ENCODE measurements at places on chromosomes 2 and 18.

DNA sequence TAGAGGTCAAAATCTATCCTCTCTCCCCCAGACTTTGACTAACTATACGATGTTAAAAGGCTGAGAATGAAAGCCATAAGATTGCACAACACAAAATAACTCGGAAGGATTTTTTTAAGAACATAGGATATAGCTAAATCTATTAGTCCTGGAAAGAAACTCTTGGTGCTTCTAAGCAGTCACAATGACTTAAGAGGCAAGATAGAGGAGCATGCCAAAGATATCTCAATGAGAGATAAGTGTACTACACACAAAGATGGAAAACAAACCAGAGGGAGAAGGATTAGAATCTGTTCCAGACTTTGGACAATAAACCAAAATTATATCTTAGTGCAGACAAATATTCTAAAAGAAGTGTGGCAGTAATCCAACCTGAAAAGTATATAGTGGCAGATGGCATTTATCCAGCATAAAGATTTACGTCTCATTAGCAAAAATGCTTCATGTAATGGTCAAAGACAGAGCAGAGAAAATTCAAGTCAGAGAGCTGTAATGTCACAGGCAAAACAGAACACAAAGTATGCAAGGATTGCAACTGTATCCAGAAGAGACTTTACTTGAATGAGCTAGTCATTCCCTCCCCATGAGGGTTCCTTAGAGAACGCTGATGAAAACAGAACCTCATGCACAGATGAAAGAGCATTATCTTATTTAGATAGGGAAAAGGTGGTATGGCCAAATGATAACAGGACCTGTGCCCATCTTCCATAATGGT is 28.8 kb upstream of the EVA1A start:
- no peak for DNase-seq

GRCh38 chr18:9546468-9546867 is 67.9 kb downstream of the PPP4R1 start:
- DNase-seq, result no peak

DNA sequence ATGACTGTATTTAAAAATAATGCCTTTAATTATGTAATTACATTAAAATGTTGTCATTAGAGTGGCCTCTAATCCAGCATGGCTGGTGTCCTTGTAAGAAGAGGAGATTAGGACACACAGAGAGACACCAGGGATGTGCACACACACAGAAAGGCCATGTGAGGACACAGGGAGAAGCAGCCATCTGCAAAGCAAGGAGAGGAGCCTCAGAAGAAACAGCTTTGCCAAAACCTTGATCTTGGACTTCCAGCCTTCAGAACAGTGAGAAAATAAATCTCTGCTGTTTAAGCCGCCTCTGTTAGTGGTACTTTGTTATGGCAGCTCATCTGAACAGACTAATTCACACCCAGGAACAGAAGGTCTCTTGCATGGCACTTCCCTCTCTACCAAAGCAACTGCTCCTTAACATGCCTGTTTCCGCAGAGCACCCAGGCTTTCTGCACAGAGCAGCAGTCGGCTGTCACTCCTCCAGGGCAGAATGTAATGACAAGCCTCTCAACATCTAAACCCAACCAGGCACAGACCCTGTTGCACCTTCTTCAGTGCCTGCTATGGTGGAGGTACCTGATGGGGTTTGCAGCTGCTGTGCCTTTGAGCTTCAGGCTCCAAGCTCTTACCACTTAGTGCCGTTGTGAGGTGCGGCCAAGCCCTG is 377.7 kb downstream of the TDRD15 start:
- DNase-seq, result no peak

GRCh38 chr2:231132129-231132528 is 7.3 kb upstream of the HTR2B start:
- DNase-seq, result no peak

GRCh38 chr18:69128566-69128965 is 272.1 kb upstream of the DOK6 start:
- no peak for DNase-seq

DNA sequence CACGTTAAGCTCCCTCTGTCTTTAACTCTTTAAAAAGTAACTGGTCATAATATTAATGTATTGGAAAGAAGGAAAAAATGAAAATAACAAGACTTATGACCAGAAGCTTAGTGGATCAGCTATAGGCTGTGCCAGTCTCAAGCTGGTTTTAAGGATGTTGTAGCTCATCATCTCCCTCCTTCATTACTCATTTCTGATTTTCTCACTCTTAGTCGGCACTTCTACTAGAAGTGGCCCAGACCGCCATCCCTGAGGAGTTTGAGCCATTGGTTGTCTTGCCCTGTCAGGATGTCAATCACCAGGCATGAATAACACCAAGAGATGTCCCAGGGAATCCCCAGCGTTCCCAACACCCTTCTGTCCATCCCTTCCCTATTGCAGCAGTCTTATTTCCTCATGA is 151.5 kb downstream of the ASXL3 start:
- DNase-seq, result no peak

DNA sequence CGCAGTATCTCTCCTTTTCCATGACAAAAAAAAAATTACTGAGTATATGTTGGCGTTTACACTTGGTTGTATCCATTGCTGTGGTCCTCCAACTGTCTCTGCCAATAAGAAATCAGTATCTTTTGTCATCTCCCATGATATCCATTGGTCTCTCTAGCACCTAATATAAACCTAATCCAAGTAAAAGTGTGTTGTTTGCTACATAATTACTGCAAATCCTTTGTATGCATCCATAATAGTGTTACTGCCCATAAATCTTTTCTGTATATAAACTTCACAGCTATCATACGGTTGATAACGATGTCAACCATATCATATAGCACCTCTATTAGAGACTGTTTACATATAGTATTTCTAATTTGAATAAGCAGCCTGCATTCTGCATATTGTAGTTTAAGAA is 226.9 kb downstream of the AGPS start:
- DNase-seq, result no peak

DNA sequence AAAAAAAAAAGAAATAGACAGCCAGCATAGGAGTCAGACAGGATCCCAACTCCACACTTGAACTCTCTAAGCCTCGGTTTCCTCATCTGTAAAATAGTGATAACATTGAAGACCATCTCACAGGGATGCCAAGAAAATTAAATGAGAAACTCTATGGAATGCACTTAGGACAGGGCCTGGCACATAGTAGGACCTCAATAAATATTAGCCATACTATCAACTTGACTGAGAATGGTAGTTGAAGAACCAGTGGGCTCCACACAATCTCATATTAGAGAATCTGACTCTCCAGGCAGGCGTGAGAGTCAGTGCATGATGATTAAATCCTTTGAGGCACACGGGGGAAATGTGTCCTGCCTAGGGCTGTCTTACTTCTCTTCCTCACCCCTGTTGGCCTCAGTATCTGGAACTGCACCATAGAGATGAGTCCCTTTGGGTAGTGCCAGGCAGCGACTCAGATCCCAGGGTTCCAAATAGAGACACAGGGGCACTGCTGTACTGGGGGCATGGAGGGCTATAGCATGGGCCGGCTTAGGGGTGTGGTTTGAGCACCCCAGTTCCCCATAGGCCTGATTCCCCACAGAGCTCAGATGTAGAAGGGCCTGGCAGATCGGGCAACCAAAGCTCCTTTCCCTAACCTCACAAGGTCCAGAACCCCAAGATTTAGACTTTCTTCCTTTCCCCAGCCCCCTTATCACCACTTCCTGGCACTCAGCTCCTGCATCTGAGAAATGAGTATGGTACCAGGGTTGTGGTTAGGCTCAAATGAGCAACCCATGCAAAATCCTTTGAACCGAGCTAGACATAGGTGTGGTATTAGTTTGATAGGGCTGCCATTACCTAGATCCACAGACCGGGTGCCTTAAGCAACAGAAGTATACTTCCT is 51.3 kb upstream of the CAB39 start:
- DNase-seq, result no peak

- DNase-seq, result no peak
Observed at GRCh38 chr2:39838589-39838988, 59.5 kb upstream of the THUMPD2 start.
